ENCODE measurements at places on chromosomes 3 and 15. TPM values are rescaled to one million over a fixed set of nuclear protein-coding genes. Genes with fewer than 3 reads are reported as not detected.

The SATB1 gene
- total RNA-seq, result 459 TPM

The PLCB2 gene
- 26.5 TPM for total RNA-seq

The SERP1 gene
- total RNA-seq, result 77.8 TPM

DNA sequence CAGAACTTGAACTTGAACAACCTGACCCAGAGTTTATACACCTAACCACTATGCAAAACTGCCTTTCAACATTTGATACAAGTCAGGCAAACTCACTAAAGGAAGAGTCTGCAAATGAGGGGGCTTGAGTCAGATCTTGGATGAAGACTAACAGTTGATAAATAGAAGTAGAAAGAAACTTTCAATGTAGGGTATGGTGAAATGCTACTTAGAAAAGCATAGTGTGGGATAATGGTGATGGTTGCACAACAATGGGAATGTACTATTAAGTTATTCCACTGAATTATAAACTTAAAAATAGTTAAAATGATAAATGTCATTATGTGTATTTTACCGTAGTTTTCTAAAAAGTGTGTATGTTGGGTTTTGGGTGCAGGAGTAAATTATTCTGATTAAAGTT is 19.7 kb upstream of the ZNF280D start:
- H3K36me3 ChIP-seq, result no peaks in the 10 kb centered on the region
- H3K4me3 ChIP-seq, result no peak overlapping the region
- DNase-seq, result no peak
- no peak overlapping the region for H3K27ac ChIP-seq

DNA sequence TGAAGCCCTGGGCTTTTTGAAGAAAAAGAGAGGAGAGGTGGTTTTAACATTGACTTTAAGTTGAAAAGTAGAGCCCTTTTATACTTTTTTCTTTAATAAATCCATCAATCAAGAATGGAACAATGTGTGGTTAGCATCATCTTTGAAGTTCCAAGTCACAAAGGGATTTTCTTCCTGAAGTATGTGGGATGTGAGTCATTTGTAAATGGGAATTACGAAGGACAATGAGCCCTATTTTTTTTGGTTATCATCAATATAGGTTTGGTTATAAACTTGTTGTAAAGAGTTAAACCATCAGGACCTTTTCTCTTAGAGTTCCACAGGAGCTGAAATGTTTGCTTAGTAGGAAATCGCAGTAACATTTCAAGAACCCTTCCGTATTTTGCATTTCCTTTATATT is 38.3 kb downstream of the PIK3CA start:
- no peaks in the 10 kb centered on the region for H3K36me3 ChIP-seq
- no peak overlapping the region for H3K27ac ChIP-seq
- no peak for DNase-seq
- no peaks in the 10 kb centered on the region for H3K27me3 ChIP-seq

- no peaks in the 10 kb centered on the region for H3K27me3 ChIP-seq
- H3K4me1 ChIP-seq, result peaks cover 3% of the 10 kb centered on the region
- no peak overlapping the region for H3K27ac ChIP-seq
- H3K36me3 ChIP-seq, result peaks cover 21% of the 10 kb centered on the region
Measured at GRCh38 chr15:74442063-74442462, 8.3 kb upstream of the SEMA7A start.

Data from thymus (tissue), 14 donors.